ENCODE measurements at places on chromosomes 6 and 20. TPM values are rescaled to one million over a fixed set of nuclear protein-coding genes. Genes with fewer than 3 reads are reported as not detected.

The KCNK5 gene
- total RNA-seq: 41.5 TPM

The PRL gene
- total RNA-seq: not detected

The C20orf204 gene
- total RNA-seq: 4.3 TPM

The FAM162B gene
- not detected for total RNA-seq

The HLA-DRA gene
- 20.8 TPM for total RNA-seq

The ZNF334 gene
- 1.4 TPM for total RNA-seq

The TFAP2B gene
- total RNA-seq: not detected

The GNAS-AS1 gene
- 1.9 TPM for total RNA-seq

The SLC25A27 gene
- 1.3 TPM for total RNA-seq

The ZBP1 gene
- total RNA-seq: 0.32 TPM

The SAMD10 gene
- 23.4 TPM for total RNA-seq

The TOMM6 gene
- 316 TPM for total RNA-seq

The ILRUN gene
- 72.9 TPM for total RNA-seq

The ZNF391 gene
- total RNA-seq: 0.82 TPM

All from activated T-helper 2 cell treated with anti-CD3 and anti-CD28 coated beads, Interferon-gamma antibody, Interleukin-2, Interleukin-4, amounts not matched to agents 10 μg/mL and 5 μg/mL and 100 μg/mL, durations not matched to agents 14 hours and 24 hours and 36 hours (primary cell).